ENCODE measurements at places on chromosomes 7 and 10.

GRCh38 chr7:108415821-108416536 is 40.3 kb downstream of the NRCAM start:
- peak; percentile 77 for DNase-seq

DNA sequence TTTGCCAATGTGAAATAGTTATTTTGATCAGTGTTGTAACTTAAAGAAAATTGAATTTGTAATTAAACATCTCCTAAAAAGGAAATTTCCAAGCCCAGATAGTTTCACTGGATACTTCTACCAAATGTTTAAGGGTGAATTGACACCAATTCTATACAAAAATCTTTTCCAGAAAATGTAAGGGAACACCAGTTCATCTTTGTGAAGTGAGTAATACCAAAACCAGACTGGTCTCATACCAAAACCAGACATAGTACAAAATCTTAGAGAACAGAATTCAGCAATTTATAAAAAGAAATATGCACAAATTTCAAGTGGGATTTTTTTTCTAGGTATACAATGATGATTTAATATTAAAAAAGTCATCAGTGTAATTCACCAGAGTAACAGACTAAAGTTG is 86.0 kb upstream of the ZNF32 start:
- DNase-seq = no peak

GRCh38 chr10:132527339-132528063 is 10.1 kb upstream of the INPP5A start:
- no peak for DNase-seq

- DNase-seq = no peak
Measured at GRCh38 chr10:12899546-12899945, 102.0 kb downstream of the CCDC3 start.

GRCh38 chr7:25405736-25406135 is 177.4 kb upstream of the NPVF start:
- DNase-seq = no peak

DNA sequence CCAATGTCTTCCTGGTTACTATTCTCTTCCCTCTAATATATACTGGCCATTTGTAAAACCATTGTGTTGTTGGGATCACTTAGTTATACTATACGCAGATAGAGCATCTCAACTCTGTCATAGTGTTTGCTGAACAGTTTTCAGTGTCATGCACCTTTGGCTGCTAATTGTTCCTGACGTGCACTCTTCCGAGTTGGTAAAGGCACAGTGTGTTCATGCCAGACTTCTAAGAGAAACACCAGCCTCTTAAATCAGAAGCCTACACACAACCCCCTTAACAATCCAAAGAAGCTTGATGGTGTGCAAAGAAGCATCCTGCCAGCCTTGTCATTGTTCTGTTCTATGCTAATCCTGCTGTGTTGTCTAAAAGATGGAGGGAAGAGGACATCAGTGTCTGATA is 131.1 kb downstream of the MAPK8 start:
- DNase-seq = no peak

GRCh38 chr7:96993980-96994379 is 11.4 kb upstream of the DLX6 start:
- DNase-seq = no peak

DNA sequence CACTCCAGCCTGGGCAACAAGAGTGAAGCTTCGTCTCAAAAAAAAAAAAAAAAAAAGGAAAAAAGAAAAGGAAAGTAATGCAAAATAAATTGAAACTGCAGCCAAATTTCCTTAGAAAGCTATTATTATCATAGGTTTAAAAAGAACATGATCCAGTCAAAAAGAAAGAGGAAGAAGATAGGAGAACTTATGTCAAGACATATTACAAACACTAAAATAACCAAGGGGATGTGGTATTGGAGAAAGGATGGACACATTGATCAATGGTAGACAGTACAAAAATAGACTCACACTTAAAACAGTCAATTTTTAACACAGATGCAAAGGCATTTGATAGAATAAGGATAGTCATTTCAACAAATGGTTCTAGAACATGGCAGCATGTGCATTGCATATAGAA is 27.3 kb upstream of the PFKP start:
- no peak for DNase-seq

GRCh38 chr7:68978710-68979109 is 619.6 kb upstream of the AUTS2 start:
- no peak for DNase-seq

- no peak for DNase-seq
Measured at GRCh38 chr7:148304456-148304855, 286.1 kb upstream of the C7orf33 start.
